SK-N-MC (cell line): ENCODE measurements at places on chromosomes 3 and 15.

DNA sequence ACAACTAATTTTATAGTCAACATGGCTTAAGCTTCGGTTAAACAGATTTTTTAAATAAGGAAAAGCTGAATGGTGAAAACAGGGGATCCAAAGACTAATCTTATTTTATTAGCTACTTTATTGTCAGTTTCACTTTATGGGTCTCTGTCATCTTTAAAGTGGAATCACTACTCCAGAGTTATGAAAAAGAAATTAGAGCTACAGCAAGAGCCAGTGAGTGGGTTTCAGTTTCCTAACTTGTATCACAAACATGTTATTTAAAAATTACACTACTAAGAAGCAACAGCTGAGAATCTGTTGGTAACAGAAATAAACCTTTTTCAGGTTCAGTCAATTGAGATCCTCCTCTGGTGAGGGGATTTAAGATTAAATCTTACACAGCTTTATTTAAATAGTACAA is 10.0 kb downstream of the PHC3 start:
- DNase-seq, result no peak

GRCh38 chr3:53794597-53794996 is 51.6 kb downstream of the CHDH start:
- no peak for DNase-seq

DNA sequence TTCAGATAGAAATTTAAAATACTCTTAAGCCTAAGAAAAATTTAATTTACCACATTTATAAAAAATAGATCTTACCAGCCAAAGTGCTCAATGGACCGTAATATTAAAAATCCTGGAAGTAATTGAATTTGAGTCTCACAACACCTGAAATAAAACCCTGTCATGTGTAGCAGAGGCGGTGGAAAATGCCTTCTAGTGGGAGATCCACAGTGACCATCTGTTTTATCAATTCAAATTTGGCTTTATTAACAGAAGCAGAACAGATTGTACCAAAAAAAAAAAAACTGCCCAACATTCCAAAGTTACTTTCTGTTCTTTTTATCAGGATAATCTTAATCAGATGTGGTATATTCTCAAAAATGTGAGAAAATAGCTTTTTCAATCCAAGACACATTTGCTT is 71.7 kb downstream of the DMXL2 start:
- no peak for DNase-seq

GRCh38 chr3:157578181-157578580 is 75.0 kb upstream of the VEPH1 start:
- DNase-seq, result no peak

GRCh38 chr3:25940935-25941334 is 151.0 kb downstream of the OXSM start:
- DNase-seq, result no peak

DNA sequence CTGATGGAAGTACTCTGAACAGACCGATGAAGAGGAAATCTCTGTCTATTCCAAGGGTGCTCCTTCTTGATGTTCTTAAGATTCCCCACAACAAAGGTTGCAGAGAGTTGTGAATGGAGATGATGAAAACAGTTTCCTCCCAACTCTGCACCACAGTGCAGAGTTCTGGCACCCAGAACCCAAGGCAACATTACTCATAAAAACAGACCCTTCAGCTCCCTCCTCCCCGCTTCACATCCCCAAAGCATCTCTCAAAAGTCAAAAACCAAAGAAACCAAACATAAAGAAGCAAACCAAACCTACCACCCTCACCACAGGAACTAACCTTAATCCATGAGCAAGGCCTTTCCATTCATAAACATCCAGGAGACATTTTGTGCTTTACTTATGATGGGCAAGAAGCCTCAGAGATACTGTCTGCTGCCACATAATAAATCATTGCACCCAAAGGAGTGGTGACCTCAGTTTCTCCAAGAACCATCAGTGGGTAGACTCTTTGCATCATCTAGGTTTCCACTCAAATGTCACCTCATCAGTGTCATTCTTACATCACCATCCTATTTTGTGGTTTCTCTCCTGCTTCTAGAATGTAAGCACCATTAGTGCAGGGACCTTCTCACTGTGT is 13.2 kb downstream of the PCOLCE2 start:
- DNase-seq, result no peak

- DNase-seq, result peak; percentile 77
Observed at GRCh38 chr3:124565013-124565412, 165.2 kb upstream of the UMPS start.

- no peak for DNase-seq
Observed at GRCh38 chr15:63232943-63233342, 43.5 kb downstream of the RAB8B start.

DNA sequence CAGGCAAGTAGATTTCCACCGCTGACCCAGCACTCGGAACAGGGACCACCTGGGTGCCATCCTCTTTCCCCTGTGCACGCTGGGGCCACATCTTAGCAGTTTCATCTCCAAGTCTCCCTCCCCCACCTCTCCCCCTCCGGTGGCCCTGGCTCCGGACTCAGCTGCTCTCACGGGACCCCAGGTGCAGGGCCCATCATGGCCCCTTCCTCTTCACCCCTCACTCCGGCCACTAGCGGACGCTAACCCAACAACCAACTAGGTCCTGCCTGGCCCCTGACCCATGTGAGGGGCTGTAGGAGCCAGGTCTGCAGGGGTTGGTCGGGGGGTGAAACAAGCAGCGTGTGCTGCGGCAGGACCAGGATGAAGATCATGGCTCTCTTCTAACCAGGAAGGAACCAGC is 31.3 kb upstream of the IQSEC1 start:
- no peak for DNase-seq

- DNase-seq, result no peak
Observed at GRCh38 chr3:114518206-114518808, 224.5 kb downstream of the TIGIT start.

GRCh38 chr3:71341721-71342120 is 241.8 kb downstream of the FOXP1 start:
- DNase-seq, result no peak

DNA sequence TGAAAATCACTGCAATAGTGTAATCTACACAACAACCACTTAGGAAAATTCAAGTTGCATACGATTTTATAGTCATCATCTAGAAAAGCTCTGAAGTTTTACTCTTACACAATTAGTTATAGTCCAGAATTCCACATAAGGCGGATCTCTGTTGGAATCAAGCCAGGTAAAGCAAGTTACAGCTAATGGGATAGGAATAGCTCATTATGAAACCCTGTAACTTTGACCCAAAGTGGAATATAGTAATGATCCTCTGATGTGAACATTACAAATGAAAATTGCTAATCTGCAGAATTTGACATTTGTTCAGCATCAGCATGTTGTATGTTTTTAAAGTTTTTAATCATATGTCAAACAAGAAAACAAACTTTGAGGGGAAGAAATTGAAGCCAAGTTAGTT is 4.4 kb downstream of the CERS3 start:
- DNase-seq, result no peak
